AG09319 (cell line): ENCODE measurements at places on chromosomes 7 and 10.
A peak's percentile ranks its signal among the peaks of the same experiment; 100 is the strongest.

GRCh38 chr7:43577485-43577951 lies 5.4 kb upstream of the STK17A start:
- no peak for DNase-seq

DNA sequence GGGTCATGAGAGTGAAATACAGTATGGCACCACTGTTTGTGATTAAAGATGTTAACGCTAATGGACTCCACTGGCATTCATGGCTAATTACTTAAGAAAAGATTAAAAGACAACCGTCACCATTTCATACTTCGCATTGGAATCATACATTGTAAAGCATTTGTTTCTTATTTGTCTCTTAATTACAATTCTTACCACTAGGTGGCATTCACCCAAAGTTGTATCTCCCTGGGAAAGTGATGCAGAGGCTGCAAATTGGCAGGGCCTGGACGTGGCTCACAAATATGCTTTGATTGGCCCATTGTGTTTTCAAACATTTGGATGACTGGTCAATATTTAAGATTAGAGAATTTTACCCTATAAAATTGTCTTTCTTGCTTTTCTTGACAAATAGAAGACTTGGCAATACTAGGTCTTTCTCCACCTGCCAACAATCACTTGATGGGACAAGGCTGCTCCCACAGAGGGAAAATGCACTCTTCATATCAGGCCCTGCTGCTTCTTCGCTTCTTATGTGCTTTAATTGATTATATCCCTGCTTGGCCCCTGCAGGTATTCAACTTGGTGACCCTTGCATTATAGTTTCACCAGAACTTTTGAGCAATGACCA lies 72.1 kb upstream of the STARD3NL start:
- no peak for DNase-seq

DNA sequence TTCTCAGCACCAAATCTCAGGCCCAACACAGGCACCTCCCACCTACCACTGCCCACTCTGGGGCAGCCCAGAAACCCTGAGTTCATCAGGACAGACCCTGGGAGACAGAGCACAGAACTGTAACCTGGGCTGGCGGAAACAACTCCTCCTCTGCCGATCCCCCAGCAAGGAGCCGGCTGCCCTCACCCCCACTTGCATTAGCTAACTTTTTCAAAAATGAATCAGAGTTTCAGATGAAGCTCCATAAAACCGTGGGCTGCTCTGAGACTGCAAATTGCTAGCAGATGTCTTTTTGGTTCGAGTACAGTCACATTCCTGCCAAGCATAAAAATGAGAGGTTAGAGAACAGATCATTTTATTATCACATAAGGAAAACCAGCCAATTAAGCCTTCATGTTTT lies 93.4 kb upstream of the PARD3 start:
- peak; percentile 39 for DNase-seq

DNA sequence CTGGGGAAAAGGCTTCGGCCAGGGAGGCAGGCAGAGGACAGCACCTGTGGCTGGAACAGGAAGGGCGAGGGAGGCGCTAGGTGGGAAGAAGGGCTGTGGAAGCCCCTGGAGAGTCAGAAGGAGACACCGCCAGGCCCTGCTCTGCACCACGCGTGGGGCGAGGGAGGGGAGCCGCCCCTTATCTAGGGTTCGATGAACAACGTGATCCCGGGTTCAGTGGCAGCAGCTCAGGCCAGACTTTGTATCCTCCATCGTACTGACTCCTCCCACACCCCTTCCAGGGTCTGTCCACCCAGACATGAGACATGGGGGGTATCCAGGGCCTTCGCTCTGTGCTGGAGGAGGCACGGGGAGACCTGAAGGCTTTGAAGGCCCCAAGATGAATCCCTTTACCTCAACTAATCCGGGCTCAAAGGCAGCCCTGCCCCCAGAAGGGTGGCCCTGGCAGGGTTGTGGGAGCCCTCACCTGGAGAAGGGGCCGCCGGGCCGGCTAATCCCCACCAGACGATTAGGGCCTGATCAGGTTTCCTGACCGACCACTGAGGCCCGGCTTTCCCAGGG lies 110.8 kb downstream of the PDGFA start:
- no peak for DNase-seq

- no peak for DNase-seq
Measured at GRCh38 chr7:22129166-22129565, 183.5 kb upstream of the CDCA7L start.

DNA sequence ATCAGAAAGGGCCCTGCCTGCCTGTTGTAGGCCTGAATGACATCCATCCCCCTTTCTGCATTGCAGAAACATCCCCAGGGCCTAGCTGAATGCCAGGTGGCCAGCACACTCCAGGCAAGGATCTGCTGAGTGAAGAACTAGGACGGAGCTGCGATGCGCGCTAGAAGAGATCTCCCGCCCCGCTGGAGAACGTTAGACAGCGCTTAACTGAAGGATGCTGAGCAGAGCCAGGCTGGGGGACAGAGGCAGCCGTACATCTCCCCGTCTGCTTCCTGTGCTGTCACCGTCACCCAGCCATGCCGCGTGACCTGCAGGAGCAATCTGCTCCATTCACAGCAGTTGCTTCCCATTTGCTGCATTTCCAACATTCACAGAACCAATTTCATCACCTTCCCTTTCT lies 73.3 kb downstream of the FAM53B start:
- DNase-seq = no peak

GRCh38 chr10:97327348-97328294 lies 6.9 kb downstream of the FRAT2 start:
- DNase-seq = no peak

GRCh38 chr7:117218700-117219099 lies 104.2 kb downstream of the WNT2 start:
- DNase-seq = no peak

- no peak for DNase-seq
Measured at GRCh38 chr10:119919826-119920225, 27.3 kb downstream of the SEC23IP start.

- no peak for DNase-seq
Measured at GRCh38 chr10:93993782-93994437, at the start of gene PLCE1. PLCE1 (plus strand) TSS chr10:93993931; CDS start chr10:94031047, 37,116 bp downstream.

- no peak for DNase-seq
Measured at GRCh38 chr10:129541200-129541599, 74.2 kb downstream of the MGMT start.

DNA sequence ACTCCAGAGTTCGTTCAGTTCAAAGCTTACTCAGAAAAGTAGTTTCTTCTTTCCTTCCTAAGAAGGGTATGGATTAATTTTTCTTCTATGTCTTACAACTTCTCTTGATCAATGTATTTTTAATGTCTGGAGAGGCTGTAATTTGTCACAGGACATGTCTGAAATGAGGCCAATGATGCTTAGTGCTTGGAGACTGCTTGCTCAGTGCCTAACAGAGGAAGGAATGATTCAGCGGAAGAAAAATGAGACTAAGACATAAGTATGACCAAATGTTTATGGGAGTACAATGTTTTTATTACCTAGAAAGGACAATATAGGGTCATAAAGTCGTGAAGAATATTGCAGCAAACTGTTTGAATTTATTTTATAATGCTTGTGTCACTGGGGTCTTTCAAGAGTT lies 43.3 kb downstream of the GPR37 start:
- no peak for DNase-seq

DNA sequence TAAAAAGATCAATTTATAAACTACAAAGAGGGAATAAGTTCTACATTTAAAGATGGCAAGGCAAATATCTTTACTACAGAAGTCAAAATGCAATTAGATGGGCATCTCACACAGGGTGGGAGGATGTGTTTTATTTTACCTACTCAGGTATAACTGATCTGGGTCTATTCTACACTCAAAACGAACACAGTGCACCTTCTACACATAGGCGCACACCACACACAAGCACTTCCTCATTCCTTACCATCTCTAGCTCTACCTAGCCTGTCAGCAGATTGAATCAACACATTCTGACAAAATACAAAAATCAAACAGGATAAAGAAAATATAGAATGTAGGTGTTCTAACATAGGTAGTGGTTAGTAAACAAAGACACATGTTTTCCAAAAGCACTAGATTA lies 64.8 kb downstream of the SGCE start:
- DNase-seq = no peak

GRCh38 chr10:61634746-61635145 lies 28.0 kb upstream of the CABCOCO1 start:
- DNase-seq = no peak

- DNase-seq = no peak
Measured at GRCh38 chr10:18399158-18399557, 252.2 kb downstream of the NSUN6 start.

- no peak for DNase-seq
Measured at GRCh38 chr7:70052691-70053090, 454.4 kb downstream of the AUTS2 start.

- DNase-seq = no peak
Measured at GRCh38 chr10:61888744-61889143, 12.8 kb upstream of the ARID5B start.
